Right lung (tissue), 10 donors: ENCODE measurements at places on chromosomes 7 and 10. TPM values are rescaled to one million over a fixed set of nuclear protein-coding genes. Genes with fewer than 3 reads are reported as not detected.
A peak's percentile ranks its signal among the peaks of the same experiment; 100 is the strongest.

GRCh38 chr10:458421-458851, 231.0 kb downstream of the DIP2C start:
- DNase-seq: no peak

DNA sequence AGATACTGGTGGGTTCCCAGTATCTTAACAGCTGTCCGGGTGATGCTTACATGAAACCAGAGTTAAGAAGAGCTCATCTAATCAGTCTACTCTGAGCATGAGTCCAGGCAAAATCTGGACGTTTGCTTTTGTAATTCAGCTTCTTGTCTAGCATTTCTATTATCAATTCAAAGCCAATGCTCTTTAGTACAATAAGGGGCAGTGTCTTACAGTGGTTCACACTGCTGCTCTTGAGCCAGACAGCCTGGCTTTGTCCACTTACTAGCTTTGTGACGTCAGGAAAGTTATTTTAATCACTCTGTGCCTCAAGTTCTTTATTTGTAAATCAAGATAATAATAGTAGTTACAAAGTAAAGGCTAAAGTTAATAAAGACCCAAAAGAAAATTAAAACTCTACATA, 227.3 kb upstream of the TCF7L2 start:
- no peak for DNase-seq

DNA sequence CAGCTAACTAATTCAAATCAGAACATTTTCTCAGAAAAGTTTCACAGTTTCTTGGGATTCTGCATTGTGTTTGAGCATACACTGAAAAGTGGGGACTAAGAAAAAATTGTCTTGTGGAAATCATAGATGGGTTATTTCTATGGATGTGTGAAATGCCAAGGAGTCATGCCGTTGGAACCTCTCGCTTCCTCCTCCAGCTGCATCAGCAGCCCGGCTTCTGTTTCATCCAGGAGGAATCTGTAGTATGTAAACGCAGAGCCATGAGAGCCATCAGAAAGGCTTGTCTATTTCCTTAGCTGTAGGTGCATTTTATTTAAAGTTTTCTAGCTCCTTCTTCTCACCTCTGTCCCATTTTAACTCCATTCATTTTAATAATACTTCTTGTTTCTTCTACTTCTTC, 1144.1 kb downstream of the GATA3 start:
- no peak for DNase-seq

GRCh38 chr7:5469375-5470166, 45.9 kb upstream of the TNRC18 start:
- DNase-seq: no peak

DNA sequence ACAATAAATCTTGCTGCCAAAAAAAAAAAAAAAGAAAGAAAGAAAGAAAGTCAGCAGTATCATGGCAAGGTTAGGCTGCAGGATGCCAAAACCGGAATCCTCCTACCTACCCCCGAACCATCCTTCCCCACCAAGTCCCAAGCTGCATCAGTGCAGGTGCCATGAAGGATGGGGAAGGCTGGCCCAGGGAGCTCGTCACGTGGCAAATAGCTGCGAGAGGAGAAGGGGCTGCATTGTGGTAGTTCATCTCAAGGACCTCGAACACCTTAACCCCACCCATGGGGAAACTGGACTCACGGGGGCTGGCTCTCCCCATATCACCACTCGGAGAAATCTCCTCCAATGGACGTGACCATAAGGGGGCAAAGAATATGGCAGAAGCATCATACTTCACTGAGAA, 86.2 kb downstream of the TACC2 start:
- DNase-seq: no peak

GRCh38 chr10:10294881-10295529, 722.7 kb upstream of the CELF2 start:
- DNase-seq: no peak

DNA sequence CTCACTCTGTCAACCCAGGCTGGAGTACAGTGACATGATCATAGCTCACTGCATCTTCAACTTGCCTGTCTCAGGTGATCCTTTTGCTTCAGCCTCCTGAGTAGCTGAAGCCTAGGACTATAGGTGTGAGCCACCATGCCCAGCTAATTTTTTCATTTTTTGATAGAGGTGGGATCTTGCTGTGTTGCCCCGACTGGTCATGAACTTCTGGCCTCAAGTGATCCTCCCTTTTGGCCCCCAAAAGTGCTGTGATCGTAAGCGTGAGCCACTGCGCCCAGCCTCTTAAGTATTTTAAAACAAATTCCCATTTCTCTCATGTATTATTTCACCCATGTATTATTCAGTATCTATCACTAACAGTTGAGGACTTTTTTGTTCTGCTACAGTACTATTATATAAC, 43.5 kb downstream of the KMT2E start:
- no peak for DNase-seq

- DNase-seq: no peak
These were observed 186.8 kb upstream of the CXCL12 start for GRCh38 chr10:44571701-44572100.

DNA sequence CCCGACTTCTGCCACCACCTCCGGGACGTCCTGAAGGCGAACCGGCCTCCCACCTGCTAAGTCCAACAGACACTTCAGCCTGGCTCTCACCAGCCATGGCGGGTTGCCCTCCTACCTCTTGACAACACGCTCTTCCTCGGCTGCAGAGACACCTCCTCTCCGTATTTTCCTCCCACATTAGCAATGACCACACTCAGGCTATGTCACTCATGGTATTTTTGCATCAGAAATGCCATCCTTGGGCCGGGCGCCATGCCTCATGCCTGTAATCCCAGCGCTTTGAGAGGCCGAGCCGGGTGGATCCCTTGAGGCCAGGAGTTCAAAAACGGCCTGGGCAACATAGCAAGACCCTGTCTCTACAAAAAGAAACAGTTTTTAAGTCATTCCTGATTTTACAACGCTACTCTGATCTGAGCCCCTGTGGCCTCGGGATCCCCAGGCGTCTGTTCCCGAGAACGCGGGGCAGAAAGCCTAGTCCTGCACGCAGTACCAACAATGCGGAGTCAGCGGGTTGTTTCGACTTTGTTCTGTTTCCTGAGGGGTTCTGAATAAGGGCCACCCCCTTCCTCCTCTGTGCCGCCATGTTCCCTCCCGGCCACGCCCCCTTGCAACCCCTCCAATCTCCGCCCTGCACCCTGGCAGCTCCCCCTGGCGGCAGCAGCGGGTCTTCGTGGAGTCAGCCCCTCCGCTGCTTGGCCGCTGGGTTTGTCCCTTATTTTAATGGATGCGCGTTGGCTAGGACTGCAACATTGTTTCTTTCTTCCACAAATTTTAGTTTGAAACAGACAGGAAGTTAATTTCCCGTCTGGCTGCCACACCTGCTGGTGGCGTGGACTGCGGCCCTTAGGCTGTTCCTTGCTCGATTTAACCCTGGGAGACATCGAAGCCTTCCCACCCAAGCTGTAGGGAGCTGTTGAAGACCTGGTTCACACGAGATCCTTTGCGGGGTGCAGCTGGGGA, 9.7 kb upstream of the ZFAND2A start:
- DNase-seq: peak; percentile 68

- no peak for DNase-seq
These were observed 53.7 kb downstream of the CCDC6 start for GRCh38 chr10:59852670-59853069.

- DNase-seq: no peak
These were observed 52.0 kb downstream of the TCAF1 start for GRCh38 chr7:143849785-143850479.

DNA sequence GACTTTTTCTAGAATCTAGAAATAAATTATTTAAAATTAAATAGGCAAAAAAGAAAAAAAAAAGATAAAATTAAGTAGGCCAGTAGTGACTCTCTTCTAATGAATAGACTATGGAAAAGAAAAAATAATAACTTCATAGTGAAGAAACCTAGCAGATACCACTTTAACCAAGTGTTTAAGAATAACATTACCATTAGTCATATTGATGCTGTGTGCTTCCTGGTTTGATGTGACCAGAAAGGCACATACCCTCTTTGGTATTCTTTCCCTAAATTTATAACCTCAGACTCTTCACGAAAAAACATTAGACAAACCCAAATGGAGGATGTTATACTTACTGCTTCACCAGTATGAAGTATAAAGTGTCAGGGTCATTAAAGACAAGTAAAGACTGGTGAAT, 42.6 kb downstream of the KIF20B start:
- DNase-seq: no peak

GRCh38 chr10:70664702-70665195, 7.6 kb upstream of the ADAMTS14 start:
- no peak for DNase-seq

- no peak for DNase-seq
These were observed 20.8 kb downstream of the TSPAN14 start for GRCh38 chr10:80474941-80475340.

DNA sequence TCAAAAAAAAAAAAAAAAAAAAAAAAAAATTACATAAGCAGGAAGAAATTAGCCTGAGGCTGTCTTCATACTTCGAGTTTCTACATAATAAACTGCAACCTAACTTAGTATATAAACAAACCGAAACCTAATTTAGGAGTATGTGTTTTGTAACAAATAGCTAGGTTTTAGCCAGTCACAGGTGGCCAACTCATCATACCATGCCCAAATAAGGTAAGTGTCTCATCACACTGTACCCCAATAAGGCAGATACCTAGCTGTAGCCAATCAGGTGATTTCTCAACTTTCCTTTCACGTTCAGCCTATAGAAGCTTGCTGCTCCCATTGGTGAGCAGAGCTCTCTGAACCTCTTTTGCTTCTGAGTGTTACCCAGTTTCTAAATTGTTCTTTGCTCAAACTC, 13.9 kb upstream of the AGR2 start:
- DNase-seq: no peak

DNA sequence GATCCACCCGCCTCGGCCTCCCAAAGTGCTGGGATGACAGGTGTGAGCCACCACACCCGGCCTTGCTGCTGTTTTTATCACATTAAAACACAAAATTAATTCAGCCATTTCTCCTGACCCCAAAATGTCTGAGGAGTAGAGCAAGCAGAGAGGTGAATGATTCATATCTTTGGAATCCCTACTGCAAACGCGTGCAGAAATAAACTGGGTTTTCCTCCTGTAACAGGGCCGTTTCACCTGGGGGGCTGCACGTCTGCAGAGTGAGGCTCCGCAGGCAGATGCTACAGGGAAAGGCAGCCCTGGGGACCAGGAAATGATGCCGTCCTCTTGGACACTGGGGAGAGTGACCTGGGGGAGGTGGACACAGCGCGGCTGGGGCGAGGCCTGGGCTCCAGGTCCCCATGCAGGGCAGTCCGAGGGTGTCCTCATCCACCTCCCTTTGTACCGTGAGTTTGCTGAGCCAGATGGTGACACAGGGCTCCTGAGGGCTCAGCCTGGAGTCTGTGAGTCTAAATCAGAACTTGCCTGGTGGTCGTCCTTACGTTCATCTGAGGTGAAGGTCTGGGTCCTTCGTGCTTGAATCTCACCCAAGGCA, 41.9 kb downstream of the PDGFA start:
- DNase-seq: no peak

DNA sequence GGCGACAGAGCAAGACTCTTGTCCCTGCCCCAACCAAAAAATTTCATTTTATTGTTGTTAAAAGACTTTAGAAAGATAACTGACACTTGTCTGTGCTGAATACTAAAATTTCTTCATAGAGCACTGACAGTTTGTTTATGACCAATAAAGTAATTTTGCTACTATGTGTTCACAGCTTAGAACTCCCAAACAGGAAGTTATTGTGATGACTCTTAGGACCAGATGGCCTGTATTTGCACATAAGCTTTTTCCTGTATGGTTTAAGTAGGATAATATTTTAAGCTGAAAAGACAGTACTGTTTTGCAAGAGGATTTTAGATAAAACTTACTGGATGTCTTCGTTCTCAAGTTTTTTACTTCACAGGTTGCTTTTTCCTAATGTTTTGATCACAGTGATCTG, 80.7 kb downstream of the MMRN2 start:
- DNase-seq: no peak

DNA sequence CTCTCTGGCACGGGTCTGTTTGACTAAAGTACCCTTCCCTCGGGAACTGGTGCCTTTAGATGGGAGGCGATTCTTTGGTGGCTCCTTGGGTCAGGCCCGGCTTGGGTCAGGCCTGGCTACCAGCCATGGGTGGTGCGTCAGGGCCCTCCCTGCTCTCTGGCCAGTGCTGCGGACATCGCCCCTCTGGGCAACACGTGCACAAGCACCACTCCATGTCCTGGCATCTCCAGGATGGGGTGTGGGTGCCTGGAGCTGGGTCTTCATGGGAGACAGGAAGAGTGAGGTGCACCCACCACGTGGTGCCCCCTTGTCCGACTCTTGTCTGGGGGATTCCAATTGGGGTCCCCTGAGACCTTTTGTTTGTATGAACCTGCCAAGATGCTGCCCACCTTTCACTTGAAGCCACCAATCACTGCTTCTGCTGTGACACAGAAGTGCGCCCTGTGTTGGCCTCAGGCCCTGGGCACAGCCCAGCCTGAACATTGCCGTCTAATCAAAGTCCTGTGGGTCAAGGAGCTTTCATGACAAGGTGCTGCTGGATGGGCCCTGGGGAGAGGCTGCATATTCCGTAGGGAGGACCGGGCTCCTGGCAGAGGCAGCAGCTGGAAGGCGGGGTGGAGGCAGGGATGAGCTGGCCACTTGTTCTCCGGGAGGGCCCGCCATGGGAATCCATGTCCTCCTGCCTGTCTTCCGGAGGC, 11.1 kb upstream of the PWWP2B start:
- no peak for DNase-seq

- no peak for DNase-seq
These were observed 36.4 kb downstream of the GDI2 start for GRCh38 chr10:5776881-5777197.

DNA sequence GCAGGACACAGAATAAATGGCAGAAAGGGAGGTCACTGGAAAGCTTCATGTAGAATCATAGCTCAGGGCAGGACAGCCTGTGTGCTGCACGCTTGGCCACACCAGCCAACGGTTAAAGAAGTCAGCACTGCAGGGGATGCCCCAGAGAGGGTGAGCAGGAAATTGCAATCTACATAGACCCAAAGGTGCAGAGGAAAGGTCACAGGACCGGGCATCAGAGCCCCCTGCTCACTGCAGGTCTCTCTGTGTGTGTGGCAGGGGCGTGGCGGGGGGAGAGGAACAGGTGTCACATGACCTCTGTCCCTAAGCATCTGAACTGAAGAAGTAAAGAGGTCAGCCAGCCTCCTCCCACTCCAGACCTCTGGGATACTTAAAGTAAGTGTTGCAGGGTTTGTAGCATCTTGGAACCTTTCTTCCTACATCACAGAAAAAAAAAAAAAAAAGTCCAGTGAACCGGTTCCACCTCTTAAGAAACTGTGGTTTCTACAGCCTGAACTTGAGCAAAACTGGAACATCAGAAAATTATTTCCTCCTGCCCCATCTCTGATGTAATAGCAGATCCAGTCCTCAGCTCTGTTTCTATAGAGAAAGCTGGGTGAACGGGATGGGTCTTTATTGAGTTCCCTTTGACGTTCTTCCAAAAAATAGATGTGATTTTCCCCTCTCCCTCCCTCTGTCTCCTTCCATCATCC, 64.3 kb downstream of the RGS10 start:
- no peak for DNase-seq

The BAG3 gene
- polyA plus RNA-seq: 16.6 TPM

The IQUB gene
- polyA plus RNA-seq: 2.0 TPM

The OR2A1 gene
- polyA plus RNA-seq: 1.4 TPM

The KCP gene
- polyA plus RNA-seq: 4.9 TPM

The COX19 gene
- polyA plus RNA-seq: 14.1 TPM

The AKR1B15 gene
- polyA plus RNA-seq: 0.15 TPM

The PSD gene
- 10.1 TPM for polyA plus RNA-seq

The HMX2 gene
- not detected for polyA plus RNA-seq

The PIK3AP1 gene
- polyA plus RNA-seq: 3.9 TPM

The PRPS1L1 gene
- not detected for polyA plus RNA-seq

The OPN1SW gene
- polyA plus RNA-seq: 1.3 TPM

The SNX10 gene
- polyA plus RNA-seq: 5.7 TPM
